ENCODE measurements at places on chromosomes 2 and 18.

DNA sequence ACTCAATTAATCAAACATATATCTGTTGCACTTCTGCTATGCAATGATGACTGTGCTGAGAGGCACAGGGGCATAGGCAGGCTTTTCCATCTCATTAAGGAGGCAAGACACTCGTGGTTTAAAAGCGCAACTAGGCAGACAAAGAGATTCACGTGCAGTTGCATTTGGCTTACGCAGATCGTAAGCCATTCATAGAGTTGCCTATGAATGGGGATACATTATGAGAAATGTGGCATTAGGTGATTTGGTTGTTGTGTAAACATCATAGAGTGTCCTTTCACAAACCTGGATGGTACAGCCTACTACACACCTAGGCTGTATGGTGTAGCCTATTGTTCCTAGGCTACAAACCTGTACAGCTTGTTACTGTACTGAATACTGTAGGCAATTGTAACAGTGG is 284.7 kb downstream of the DCC start:
- H3K4me1 ChIP-seq: peaks cover 8% of the 10 kb centered on the region
- peaks cover 3% of the 10 kb centered on the region for H3K27me3 ChIP-seq
- no peaks in the 10 kb centered on the region for H3K36me3 ChIP-seq
- DNase-seq: no peak
- no peak overlapping the region for H3K4me3 ChIP-seq

DNA sequence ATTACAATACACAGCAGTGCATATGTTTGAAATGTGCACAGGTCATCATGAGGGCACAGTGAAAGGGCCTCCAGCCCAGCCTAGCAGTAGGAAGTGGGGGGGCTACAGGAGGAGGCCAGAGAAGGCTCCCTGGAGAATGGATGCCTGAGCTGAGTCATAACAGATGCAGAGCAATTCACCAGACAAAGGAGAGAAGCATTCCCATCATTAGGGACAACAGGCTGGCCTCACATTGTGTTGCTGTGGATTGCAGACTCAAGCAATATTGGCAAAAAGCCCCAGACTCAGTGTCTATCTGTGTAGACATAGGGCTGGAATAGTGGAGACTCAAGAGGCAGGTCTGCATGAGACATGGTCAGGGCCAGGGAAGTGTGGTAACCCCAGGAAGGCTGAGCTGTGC is 329.9 kb downstream of the DLGAP1 start:
- no peak overlapping the region for H3K27ac ChIP-seq
- H3K36me3 ChIP-seq: no peaks in the 10 kb centered on the region
- H3K4me1 ChIP-seq: peaks cover 2% of the 10 kb centered on the region
- H3K4me3 ChIP-seq: no peak overlapping the region
- DNase-seq: no peak
- peaks cover 3% of the 10 kb centered on the region for H3K27me3 ChIP-seq

DNA sequence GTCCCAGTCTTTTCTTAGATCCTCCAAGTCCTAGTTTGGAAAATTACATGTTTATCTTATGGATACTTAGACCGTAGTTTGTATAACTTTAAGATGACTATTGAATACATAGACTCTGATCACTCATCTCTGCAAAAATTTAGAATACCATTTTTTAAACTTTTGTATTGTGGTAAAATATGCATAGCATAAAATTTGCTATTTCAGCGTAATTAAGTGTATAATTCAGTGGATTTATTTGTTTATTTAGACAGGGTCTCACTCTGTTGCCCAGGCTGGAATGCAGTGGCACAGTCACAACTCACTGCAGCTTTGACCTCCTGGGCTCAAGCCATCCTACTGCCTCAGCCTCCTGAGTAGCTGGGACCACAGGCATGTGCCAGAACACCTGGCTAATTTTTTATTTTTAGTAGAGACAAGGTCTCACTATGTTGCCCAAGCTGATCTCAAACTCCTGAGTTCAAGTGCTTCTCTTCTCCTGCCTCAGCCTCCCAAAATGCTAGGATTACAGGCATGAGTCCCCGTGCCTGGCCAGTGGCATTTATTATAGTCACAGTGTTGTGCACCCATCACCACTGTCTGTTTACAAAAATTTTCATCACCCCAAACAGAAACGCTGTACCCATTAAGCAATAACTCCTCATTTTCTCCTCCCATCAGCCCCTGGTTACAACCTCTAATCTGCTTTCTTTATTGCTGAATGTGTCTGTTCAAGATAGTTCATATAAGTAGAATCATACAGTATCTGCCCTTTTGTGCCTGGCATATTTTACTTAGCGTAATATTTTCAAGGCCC is 90.0 kb downstream of the MAP3K20 start:
- no peak overlapping the region for H3K27ac ChIP-seq
- no peak for DNase-seq
- peaks cover 7% of the 10 kb centered on the region for H3K36me3 ChIP-seq
- H3K27me3 ChIP-seq: no peaks in the 10 kb centered on the region

DNA sequence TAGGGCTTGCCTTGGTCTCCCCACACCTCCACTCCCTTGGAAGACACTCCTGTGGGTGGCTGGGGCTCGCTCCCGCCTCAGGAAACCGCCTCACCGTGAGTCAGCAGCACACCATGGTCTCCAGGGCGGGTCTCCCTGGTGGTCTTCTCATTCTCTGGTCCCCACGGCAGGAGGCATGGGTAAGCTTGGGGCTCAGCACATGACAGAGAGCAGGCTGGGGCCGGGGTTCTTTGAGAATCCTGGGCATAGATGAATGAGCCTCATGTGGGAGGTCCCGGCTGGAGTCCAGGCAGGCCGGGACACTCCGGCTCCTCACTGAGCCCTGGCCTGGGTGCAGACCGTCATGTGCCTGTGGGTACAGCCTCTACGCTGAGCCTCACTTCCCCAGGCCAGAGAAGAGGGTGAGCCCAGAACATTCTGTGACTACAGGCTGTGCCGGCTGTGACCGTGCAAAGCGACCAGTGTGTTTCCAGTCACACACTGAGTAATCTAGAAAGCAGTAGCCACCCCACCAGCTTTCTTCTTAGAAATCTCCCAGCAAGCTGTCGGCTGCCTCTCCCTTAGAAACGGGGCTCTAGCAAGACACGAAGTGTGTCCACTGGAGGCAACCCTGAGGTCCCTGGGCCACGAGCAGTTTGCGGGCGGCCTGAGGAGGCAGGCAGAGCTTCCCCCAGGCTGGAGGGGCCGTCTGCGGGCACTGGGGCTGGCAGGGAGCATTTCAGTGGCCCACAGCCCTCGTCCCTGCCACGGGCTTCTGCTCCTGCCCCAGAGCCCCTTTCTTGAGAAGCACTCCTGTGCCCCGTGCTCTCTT is 93.1 kb downstream of the RHOB start:
- no peaks in the 10 kb centered on the region for H3K36me3 ChIP-seq
- H3K27me3 ChIP-seq: peaks cover 19% of the 10 kb centered on the region
- no peak overlapping the region for H3K27ac ChIP-seq
- no peak overlapping the region for H3K4me3 ChIP-seq
